Activated CD4-positive, alpha-beta T cell treated with anti-CD3 and anti-CD28 coated beads, Interleukin-2, amount 10 ng/mL, durations not matched to agents 7 days and 5 days (primary cell): ENCODE measurements at places on chromosomes 4 and X.
A peak's percentile ranks its signal among the peaks of the same experiment; 100 is the strongest.

DNA sequence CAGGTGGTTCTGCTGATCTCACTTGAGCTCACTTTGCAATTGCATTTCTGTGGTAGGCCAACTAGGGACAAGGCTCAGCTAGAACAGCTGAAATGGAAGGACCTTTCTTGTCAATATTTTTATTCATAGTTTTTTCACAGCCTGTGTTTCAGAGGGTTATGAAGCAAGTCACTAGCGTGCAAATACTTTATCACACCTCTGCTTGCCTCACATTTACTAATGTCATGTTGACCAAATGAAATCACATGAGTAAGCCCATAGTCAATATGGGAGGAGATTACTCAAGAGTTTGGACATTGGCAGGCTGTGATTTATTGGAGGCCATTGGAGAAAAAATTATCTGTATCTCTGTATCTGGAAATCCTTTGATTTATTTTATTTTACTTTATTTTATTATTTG, 628.3 kb upstream of the EPHA5 start:
- no peak overlapping the region for H3K4me3 ChIP-seq
- DNase-seq = no peak
- no peaks in the 10 kb centered on the region for H3K4me1 ChIP-seq
- H3K36me3 ChIP-seq = no peaks in the 10 kb centered on the region
- H3K27ac ChIP-seq = no peak overlapping the region
- H3K27me3 ChIP-seq = no peaks in the 10 kb centered on the region

- DNase-seq = no peak
- H3K4me3 ChIP-seq = no peak overlapping the region
- no peaks in the 10 kb centered on the region for H3K27me3 ChIP-seq
- H3K4me1 ChIP-seq = no peaks in the 10 kb centered on the region
- peaks cover 16% of the 10 kb centered on the region for H3K36me3 ChIP-seq
- no peak overlapping the region for H3K27ac ChIP-seq
Measured at GRCh38 chr4:8451440-8452182, 11.0 kb downstream of the TRMT44 start.

- no peaks in the 10 kb centered on the region for H3K27me3 ChIP-seq
- H3K4me3 ChIP-seq = no peak overlapping the region
- no peak overlapping the region for H3K27ac ChIP-seq
- H3K36me3 ChIP-seq = no peaks in the 10 kb centered on the region
- no peaks in the 10 kb centered on the region for H3K4me1 ChIP-seq
- DNase-seq = no peak
Measured at GRCh38 chr4:130056286-130056685, 960.3 kb downstream of the C4orf33 start.

DNA sequence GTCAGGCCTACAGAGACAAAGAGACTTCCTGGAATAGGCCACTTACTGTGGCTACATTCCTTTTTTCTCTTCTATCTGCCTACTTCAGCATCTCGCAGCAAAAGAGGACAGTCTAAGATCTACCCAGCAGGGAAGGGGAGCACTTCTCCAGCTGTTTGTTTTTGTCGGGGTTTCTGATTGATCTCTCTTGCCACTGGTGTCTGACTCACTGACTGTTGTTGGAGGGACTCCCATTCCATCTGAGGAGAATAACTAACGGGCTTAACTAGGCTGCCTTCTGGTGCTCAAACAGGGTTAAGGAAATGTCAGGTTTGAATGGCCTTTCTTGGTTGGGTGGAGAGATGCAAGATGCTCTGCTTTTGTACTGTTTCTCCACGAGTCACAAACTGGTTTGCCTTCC, 100.2 kb upstream of the TMEM164 start:
- no peak overlapping the region for H3K27ac ChIP-seq
- H3K4me1 ChIP-seq = no peaks in the 10 kb centered on the region
- H3K27me3 ChIP-seq = peaks cover 13% of the 10 kb centered on the region
- no peak for DNase-seq

- H3K27me3 ChIP-seq = peaks cover 1% of the 10 kb centered on the region
- H3K4me3 ChIP-seq = no peak overlapping the region
- no peaks in the 10 kb centered on the region for H3K36me3 ChIP-seq
- no peak for DNase-seq
Measured at GRCh38 chr4:54802336-54802735, 144.6 kb downstream of the KIT start.

DNA sequence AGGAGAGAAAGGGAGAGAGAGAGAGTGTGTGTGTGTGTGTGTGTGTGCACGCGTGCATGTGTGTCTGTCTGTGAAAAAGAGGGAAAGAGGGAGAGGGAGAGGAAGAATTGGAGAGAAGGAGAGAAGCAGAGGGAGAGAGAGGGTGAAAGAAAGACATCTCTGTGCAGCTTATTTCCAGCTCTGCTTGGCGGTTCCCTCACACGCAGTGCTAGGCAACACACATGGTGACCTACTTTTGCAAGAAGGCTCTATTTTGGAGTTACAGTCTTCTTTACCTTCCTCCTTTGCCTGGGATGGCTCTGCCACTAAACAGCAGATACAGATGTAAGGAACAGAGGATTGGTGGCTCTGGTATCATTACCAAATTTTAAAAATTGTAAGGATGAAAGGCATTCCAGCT, 40.1 kb downstream of the SLC16A2 start:
- H3K4me3 ChIP-seq = no peak overlapping the region
- no peaks in the 10 kb centered on the region for H3K36me3 ChIP-seq
- no peaks in the 10 kb centered on the region for H3K4me1 ChIP-seq

GRCh38 chr4:3190549-3190948, 58.4 kb upstream of the MSANTD1 start:
- H3K4me1 ChIP-seq = peaks cover 40% of the 10 kb centered on the region
- DNase-seq = no peak
- no peak overlapping the region for H3K27ac ChIP-seq
- H3K4me3 ChIP-seq = no peak overlapping the region
- H3K36me3 ChIP-seq = peaks cover 50% of the 10 kb centered on the region

GRCh38 chrX:12986164-12986779, 11.4 kb downstream of the TMSB4X start:
- H3K27me3 ChIP-seq = no peaks in the 10 kb centered on the region
- H3K4me1 ChIP-seq = peaks cover 71% of the 10 kb centered on the region
- H3K27ac ChIP-seq = peak overlapping the region; percentile 99
- H3K36me3 ChIP-seq = peaks cover 15% of the 10 kb centered on the region
- H3K4me3 ChIP-seq = no peak overlapping the region
- no peak for DNase-seq

DNA sequence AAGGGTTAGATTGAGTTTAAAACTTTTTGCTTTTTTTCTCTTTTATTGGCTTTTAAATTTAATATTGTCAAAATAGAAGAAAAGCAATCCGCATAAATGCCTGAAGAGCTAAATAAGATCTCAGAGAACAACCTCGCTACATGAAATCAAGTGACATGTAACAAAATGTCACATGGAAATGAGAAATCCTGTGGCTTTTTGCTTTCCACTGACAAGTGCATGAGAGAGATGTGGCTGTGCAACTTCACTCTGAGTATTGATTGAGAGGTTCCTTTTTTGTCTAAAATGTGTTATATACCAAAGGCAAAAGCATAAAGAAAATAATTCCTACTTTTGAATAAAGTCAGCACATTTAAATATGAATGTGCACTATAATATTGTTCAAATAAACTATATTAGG, 263.5 kb downstream of the MAPK10 start:
- H3K27ac ChIP-seq = no peak overlapping the region
- H3K27me3 ChIP-seq = no peaks in the 10 kb centered on the region
- no peaks in the 10 kb centered on the region for H3K4me1 ChIP-seq
- H3K4me3 ChIP-seq = no peak overlapping the region

DNA sequence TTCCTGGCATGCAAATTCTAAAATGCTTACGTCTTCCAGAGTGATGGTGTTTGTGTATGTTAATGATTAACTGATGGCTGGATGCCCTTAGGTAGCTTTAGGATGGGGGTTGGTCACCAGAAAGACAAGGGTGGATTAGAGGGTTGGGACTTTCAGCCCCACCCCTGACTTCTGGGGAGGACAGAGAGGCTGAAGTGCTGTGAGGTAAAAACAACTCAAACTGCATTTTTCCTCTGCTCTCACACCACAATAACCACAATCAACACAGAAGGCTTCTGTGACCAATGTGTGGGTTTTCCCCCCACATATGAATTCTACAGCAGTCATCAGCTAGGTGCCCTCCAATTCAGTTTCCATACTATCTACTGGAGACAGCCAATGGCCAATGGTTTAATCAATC, 18.7 kb upstream of the DDIT4L start:
- no peaks in the 10 kb centered on the region for H3K36me3 ChIP-seq
- peaks cover 7% of the 10 kb centered on the region for H3K4me1 ChIP-seq
- H3K27ac ChIP-seq = no peak overlapping the region
- peaks cover 22% of the 10 kb centered on the region for H3K27me3 ChIP-seq

- no peak overlapping the region for H3K27ac ChIP-seq
- no peak overlapping the region for H3K4me3 ChIP-seq
- H3K4me1 ChIP-seq = no peaks in the 10 kb centered on the region
- DNase-seq = no peak
- no peaks in the 10 kb centered on the region for H3K36me3 ChIP-seq
- no peaks in the 10 kb centered on the region for H3K27me3 ChIP-seq
Measured at GRCh38 chr4:31016322-31017061, 296.3 kb downstream of the PCDH7 start.

GRCh38 chr4:14217401-14217800, 589.9 kb upstream of the BOD1L1 start:
- H3K36me3 ChIP-seq = no peaks in the 10 kb centered on the region
- no peak overlapping the region for H3K27ac ChIP-seq
- H3K27me3 ChIP-seq = no peaks in the 10 kb centered on the region

- H3K36me3 ChIP-seq = no peaks in the 10 kb centered on the region
- H3K27me3 ChIP-seq = peaks cover 3% of the 10 kb centered on the region
- no peak overlapping the region for H3K4me3 ChIP-seq
- no peaks in the 10 kb centered on the region for H3K4me1 ChIP-seq
Measured at GRCh38 chr4:110503270-110504083, 27.5 kb downstream of the ENPEP start.

DNA sequence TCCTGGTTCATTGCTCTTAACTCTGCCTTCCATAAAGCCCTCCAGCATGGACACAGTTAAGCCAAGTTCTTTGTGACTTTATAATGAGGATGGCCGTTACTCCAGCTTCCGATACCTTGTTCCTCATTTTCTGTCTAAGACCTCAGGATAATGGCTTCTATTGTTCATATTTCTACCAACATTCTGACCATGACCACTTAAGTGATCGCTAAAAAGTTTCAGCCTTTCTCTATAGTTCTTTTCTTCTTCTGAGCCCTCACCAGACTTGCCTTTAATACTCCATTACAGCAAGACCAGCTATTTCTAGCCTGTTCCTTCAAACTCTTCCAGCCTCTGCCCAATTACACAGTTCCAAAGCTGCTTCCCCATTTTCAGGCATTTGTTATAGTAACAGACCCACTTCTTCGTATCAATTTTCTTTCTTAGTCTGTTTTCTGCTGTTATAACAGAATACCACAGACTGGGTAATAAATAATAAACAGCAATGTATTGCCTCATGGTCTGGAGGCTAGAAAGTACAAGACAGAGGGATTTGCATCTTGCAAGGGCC, 12.3 kb downstream of the RNF175 start:
- H3K36me3 ChIP-seq = no peaks in the 10 kb centered on the region
- no peak overlapping the region for H3K27ac ChIP-seq
- H3K4me1 ChIP-seq = peaks cover 1% of the 10 kb centered on the region
- H3K27me3 ChIP-seq = peaks cover 11% of the 10 kb centered on the region
- no peak overlapping the region for H3K4me3 ChIP-seq
- no peak for DNase-seq

GRCh38 chr4:118086344-118086743, 52.1 kb downstream of the NDST3 start:
- no peaks in the 10 kb centered on the region for H3K4me1 ChIP-seq
- H3K36me3 ChIP-seq = no peaks in the 10 kb centered on the region
- H3K4me3 ChIP-seq = no peak overlapping the region
- no peaks in the 10 kb centered on the region for H3K27me3 ChIP-seq
- no peak overlapping the region for H3K27ac ChIP-seq

DNA sequence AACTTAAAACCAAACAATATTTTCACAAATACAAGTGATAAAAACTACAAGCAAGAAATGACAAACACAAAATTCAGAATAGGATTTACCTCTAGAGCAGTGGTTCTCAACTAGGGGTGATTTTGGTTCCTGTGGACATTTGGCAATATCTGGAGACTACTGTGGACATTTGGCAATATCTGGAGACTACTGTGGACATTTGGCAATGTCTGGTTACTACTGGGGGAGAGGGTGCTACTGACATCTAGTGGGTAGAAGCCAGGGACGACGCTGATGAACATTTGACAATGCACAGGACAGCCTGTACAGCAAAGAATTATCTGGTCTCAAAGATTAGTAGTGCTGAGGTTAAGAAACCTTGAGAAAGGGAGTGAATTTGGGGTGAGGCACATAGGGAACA, 169.8 kb downstream of the CLCN4 start:
- H3K36me3 ChIP-seq = no peaks in the 10 kb centered on the region
- no peaks in the 10 kb centered on the region for H3K4me1 ChIP-seq
- H3K27me3 ChIP-seq = no peaks in the 10 kb centered on the region
- no peak overlapping the region for H3K4me3 ChIP-seq
- no peak overlapping the region for H3K27ac ChIP-seq

DNA sequence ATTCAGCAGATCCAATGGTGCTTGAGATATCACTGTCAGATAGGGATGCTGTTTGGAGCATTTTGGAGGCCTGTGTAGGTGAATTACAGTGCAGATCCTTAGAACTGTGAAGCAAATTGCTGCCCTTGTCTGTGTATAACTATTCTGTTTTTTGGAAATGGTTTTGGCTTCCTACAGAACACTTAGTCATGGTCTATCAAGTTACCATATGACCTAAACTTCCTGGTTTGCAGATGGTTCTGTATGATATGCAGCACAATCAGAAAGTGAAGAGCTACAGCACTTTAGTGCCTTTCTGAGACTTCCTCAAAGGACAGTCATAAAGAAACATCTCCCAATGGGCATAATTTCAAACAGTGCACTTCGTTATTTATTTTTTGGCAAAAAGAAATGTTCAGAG, 688.6 kb downstream of the SH3BGRL start:
- no peak overlapping the region for H3K27ac ChIP-seq
- DNase-seq = no peak
- no peaks in the 10 kb centered on the region for H3K4me1 ChIP-seq

GRCh38 chr4:10288830-10289537, 168.2 kb downstream of the ZNF518B start:
- no peak for DNase-seq
- no peak overlapping the region for H3K4me3 ChIP-seq
- H3K36me3 ChIP-seq = no peaks in the 10 kb centered on the region

GRCh38 chrX:77693594-77693993, 92.4 kb downstream of the ATRX start:
- no peak for DNase-seq
- peaks cover 4% of the 10 kb centered on the region for H3K4me1 ChIP-seq
- H3K27me3 ChIP-seq = no peaks in the 10 kb centered on the region
- peaks cover 24% of the 10 kb centered on the region for H3K36me3 ChIP-seq
- no peak overlapping the region for H3K27ac ChIP-seq

DNA sequence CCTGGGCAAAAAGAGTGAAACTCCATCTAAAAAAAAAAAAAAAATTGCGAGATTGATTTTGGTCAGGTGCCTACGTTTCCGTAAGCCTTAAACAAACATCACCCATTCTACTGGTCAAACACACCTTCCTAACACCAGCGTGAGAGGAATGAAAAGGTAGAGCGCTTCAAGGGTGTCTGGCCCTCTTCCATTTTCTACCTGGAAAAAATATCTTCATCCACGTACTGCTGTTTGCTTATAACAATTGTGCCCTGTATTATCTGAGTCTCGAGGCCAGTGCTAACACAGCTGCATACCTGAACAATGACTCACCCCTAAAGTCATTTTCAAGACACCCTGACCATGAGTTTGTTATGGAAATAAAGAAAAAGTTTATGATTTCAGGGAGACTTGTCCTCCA, 13.9 kb downstream of the TMSB4X start:
- H3K27me3 ChIP-seq = no peaks in the 10 kb centered on the region
- no peak for DNase-seq
- peaks cover 17% of the 10 kb centered on the region for H3K36me3 ChIP-seq
- no peak overlapping the region for H3K27ac ChIP-seq

GRCh38 chrX:83829874-83830273, 31.1 kb upstream of the CYLC1 start:
- no peak overlapping the region for H3K27ac ChIP-seq
- no peak overlapping the region for H3K4me3 ChIP-seq
- no peak for DNase-seq
